NCI-H1092 treated with DMSO at 0.1 percent for 48 hours (cell line): ENCODE measurements at places on chromosomes 4 and X.

DNA sequence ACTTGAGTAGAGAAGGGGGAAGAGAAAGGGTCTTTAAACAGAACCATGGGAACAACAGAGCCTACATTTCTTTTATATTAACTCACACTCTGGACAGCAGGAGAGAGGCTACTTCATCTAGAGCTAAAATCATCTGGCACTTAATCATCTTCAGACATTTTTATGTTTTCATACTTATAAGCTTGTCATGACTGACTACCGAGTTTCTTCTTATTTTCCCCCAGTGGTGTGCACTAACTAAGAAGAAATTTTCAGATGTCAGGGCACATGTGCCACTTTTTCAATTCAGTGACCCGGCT lies 11.8 kb upstream of the RTL5 start:
- peak; percentile 30 for DNase-seq

- no peak for DNase-seq
Observed at GRCh38 chrX:29419774-29420553, 795.4 kb upstream of the MAGEB2 start.

DNA sequence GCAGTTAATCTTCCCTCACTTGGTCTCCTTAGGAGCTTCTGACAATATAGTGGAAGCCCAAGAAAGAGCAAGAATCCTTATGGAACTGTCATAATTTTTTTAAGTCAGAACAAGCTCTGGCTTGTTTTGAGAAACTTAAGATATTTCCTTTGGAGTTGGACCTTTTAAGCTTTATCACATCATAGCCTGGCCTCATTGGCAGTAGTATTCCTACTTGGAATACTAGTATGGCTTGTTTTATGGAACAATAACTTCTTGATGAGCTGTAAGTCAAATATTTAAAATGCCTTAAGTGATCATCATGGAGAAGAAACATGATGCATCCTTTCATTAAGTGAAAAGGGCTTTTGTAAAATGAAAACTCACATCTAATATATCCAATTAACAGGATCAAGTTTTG lies 78.0 kb upstream of the NRK start:
- no peak for DNase-seq

DNA sequence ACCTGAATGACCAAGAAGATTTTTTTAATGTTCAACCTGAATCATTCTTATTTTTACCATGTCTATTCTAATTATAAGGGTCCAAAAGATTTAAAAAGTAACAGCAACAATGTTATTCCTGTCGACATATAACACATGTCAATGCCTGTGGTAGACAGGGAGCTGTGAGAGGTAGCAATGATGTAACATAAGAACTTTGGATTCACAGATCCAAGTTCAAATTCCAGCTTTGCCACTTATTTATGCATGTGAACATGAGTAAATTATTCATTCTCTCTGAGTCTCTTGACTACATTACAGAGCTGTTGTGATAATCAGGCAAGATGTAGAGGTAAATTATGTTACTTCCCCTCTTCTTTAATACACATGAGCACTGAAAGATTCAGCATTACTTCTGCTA lies 54.5 kb downstream of the KLHL8 start:
- no peak for DNase-seq

DNA sequence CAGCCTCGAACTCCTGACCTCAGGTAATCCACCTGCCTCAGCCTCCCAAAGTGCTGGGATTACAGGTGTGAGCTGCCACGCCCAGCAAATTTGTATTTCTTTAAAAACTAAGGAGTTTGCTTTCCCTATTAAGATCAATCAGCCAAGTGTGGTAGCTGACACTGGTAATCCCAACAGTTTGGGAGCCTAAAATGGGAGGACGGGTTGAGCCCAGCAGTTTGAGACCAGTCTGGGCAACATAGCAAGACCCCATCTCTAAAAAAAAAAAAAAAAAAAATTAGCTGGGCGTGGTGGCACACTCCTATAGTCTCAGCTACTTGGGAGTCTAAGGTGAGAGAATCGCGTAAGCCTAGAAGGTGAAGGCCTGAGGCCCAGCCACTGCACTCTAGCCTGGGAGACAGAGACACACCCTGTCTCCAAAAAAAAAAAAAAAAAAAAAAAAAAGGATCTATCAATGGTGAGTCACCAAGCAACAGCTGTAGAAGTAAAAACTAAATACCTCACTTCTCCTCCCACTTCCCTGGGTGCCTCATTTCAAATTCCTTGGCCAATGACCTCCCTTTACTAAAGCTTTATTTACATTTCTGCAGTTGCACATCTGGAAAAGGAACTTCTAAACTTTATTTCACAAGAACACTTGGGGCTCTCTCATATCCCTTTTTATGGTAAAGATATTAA lies 54.5 kb downstream of the LDB2 start:
- no peak for DNase-seq

DNA sequence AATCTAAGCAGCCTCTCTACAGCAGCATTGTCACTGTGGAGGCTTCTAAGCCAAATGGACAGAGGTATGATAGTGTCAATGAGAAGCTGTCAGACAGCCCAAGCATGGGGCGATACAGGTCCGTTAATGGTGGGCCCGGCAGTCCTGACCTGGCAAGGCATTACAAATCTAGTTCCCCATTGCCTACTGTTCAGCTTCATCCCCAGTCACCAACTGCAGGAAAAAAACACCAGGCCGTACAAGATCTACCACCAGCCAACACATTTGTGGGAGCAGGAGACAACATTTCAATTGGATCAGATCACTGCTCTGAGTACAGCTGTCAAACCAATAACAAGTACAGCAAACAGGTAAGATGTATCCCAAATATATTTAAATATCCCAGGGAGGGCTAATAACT lies 4.1 kb downstream of the PCDH7 start:
- DNase-seq = no peak

DNA sequence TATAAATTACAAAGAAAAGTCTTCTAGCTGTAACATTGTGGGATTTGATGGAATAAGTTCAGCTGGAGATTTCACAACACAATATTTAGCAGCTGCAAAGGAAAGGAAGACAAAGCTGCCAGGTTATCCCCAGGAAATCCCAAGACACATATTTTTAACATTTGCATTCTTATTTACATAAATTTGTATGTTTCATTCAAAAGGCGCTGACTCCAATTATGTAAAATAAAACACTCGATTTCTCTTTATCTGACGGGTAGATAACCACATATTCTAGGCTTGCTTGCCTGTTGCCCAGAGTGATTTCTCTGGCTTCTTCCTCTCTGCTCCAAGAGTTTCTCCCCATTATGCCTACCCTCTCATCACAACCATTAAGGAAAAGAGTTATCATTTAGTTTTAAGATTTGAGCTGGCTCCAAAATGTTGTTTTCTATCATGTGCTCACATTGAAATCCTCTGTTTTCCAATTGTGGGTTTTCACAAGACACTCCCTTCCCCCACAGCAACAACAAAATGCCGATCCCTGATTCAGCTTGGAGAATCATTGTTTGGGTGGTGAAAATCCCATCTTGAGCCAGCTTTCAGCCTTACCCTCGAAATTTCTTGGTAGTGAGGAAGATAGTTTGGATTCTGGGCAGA lies 128.2 kb upstream of the RASGEF1B start:
- DNase-seq = no peak

GRCh38 chr4:182918044-182918607 lies 940 bp upstream of the DCTD start:
- DNase-seq = no peak

GRCh38 chrX:3161681-3162080 lies 120.4 kb downstream of the ARSF start:
- no peak for DNase-seq

- DNase-seq = no peak
Observed at GRCh38 chrX:10901290-10901633, 209.9 kb upstream of the HCCS start.

GRCh38 chr4:47839259-47839658 lies 1.4 kb upstream of the CORIN start:
- DNase-seq = no peak

GRCh38 chr4:110128472-110128919 lies 69.9 kb downstream of the ELOVL6 start:
- no peak for DNase-seq

DNA sequence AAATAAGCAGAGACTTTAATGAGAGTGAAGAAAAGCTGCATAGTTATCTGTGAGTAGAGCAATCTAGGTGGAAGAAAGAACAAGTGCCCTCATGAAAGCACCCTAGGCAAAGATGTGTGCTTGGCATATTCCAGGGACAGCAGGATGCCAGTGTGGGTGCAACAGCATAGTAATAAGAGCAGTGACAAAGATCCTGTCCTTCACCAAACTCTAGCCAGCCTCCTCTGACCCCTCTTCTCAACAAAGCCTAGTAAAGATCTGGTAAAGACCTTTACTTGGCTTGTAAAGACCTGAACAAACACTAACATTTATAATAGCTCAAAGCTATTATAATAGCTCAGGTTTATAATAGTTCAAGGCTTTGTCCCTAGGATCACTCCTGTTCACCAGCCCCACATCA lies 735.4 kb downstream of the PCDH7 start:
- DNase-seq = no peak

GRCh38 chr4:84753321-84753972 lies 170.5 kb downstream of the CDS1 start:
- no peak for DNase-seq

GRCh38 chr4:13546142-13546940 lies 2.0 kb upstream of the NKX3-2 start:
- DNase-seq = no peak

DNA sequence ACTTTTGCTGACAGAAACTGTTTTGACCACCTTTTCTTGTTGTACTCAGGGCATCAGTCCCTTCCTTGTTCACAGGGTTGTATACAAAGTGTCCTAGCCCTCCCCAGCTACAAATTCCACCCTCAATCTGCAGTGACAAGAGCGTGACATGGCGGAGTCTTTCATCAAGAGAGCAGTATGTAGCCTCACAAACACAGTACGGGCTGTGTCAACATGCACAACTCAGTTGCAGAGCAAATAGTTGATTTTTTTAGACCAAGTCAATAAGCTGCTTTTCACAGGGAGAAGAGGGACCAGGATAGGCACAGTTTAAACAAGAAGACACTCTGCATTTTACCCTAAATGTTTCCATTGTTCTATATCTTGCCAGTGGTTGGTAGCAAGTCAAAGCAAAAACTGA lies 8.6 kb upstream of the HS6ST2 start:
- DNase-seq = no peak

DNA sequence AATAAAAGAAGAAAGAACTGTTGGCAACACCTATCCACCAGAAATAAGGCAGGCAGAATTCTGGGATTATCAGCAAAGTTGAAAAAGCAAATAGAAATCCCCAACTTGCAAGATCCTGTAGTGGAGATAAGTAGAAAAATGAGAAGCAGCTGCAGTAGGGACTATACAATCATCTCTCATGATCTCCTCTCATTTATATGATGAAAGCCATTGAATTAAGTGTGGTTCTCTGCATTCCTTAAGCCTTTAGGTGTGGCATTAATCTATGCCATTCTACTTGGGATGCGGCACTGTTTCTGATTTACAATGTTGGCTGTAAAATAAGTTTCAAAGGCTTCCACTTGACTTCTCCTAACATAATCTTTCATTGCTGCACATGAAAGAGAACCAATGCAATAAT lies 869.8 kb downstream of the TRAM1L1 start:
- no peak for DNase-seq

DNA sequence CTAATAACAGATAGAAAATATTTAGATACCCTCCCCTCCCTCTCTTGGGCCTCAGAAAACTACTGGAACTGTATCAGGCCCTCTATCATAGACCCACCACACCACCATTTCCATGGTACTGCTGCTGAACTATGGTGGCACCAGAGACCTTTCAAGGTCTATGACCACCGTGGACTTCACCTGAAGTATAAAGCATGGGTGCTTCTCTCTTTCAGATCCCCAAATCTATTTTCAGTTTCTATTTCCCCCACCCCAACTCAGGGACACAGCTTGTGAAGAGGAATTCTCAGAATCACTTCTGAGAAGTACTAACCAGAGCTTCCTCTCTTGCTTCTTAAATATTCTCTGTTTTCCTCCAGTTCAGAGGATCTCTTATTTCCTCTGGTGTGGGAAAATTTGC lies 840.8 kb upstream of the HTR2C start:
- DNase-seq = no peak

GRCh38 chr4:20281453-20281852 lies 29.7 kb downstream of the SLIT2 start:
- DNase-seq = no peak

DNA sequence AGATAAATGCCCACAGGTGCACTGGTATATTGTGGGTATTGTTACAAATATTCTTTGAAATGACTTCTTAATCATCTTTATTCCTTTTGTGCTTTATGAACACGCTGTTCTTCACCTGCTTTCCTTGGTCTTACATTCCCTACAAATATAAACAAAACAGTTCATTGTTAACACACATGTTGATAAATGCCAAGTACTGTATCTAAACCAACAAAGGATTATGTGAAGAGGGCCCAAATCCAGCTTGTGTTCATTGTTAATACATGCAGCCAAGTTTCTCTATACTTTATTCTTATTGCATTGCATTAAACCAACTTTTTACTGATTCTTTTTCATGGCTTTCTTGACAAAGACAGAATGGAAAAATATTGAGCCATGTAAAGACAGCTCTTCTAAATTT lies 42.8 kb downstream of the AREG start:
- DNase-seq = no peak

DNA sequence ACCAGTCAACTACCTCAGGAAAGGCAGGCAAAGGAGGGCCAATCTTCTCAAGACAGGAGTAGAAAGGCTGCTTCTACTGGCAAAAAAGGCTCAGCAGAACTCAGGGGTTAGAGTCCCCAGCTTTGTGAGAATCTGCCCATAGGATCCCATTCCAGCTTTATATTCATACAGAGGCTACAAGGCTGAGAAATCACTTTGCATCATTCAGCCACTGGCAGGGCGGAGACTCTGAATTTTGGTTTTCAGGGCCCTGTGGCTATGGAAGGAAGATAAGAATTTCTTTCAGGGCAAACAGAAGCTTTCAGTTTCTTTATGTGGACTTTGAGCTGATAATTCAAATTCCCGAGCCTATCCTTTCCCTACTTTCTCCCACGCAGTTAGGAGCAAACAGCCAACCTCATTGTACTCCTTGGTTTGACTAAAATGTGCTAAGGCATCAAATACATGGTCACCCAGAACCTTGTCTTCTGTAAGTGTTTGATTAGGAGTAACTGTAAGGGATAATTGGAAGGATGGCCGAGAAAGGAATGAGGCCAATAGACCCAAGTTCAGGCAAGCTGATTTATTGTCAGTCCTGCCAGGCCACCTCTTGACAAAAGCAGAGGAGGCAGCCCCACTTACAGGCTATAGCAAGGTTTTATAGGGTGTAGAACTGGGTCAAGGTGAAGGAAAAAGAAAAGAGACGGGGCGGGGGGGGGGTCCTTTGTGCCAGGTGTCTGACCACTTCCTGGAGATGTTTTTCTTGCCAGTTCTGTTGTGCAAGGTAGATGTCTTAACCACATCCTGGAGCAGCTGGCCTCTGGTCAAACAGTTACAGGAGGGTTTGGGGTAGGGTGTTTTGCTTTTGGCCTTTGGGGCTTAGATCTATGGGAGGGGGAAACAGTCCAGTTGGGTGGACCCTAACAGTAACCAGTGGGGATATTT lies 165.3 kb upstream of the PPP1R2C start:
- no peak for DNase-seq
